Urinary bladder (tissue), 4 donors: ENCODE measurements at places on chromosomes 12 and 14. TPM values are rescaled to one million over a fixed set of nuclear protein-coding genes. Genes with fewer than 3 reads are reported as not detected.

- no peak for DNase-seq
These were observed 30.4 kb downstream of the HEATR5A start for GRCh38 chr14:31389946-31390345.

- no peak for DNase-seq
These were observed 27.4 kb upstream of the FBXO34 start for GRCh38 chr14:55243813-55244212.

Gene ANKRD52
- total RNA-seq, result 10.2 TPM

DNA sequence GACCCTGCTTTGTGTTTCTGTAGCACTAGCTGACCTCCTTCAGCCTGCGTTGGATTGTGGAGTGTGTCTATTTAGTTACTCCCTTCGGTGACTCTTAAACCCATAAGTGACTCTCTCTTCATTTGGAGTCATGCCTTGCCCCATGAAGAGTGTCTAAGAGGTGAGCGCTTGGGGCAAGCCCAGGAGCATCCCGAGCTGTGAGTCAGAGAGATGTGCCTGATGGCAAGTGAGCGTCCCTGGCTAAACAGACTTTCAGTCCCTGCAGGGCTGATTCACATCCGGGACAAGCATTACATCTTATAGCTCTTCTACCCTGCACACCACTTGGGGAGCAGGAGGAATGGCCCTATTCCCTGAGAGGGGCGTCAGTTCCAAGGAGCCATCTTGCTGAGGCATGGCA, 24.3 kb upstream of the ATF1 start:
- no peak for DNase-seq

GRCh38 chr14:53209370-53209769, 56.2 kb upstream of the DDHD1 start:
- no peak for DNase-seq

DNA sequence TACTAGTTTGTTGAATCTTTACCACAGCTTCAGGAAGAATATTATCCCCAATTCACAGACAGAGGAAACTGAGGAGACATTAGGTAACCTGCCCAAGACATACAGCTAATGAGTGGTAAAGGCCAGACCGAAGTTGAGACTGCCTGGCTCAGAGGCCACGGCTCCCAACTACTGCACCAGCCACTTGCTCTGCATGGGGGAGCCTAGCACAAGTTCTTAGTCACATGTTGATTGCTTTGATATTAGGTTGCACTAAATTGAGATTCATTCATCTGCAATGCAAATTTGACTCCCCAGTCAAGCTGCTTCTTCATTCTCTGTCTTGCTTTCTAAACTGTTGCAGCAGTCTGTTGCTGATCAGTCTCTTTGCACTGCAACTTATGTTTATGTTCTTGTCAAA, 25.9 kb upstream of the POLR3B start:
- no peak for DNase-seq

- no peak for DNase-seq
These were observed 863.3 kb downstream of the BCL11B start for GRCh38 chr14:98408713-98409112.

DNA sequence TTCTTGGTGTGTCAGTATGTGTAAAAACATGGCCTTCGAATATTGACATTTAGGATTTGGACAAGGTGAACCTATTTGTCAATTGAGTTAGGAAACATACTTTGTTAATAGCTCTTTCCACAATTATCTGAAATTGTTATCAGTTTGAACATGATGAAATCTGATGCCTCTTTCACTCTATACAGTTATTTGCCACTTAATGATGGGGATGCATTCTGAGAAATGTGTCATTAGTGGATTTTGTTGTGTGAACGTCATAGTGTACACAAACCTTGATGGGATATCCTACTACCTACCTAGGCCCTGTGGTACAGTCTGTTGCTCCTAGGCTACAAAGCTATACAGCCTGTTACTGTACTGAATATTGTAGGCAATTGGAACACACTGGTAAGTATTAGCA, 4.8 kb downstream of the TULP3 start:
- DNase-seq, result no peak

Gene TGFB3
- total RNA-seq, result 90.7 TPM

GRCh38 chr12:102776041-102776440, 141.0 kb downstream of the PAH start:
- DNase-seq, result no peak

DNA sequence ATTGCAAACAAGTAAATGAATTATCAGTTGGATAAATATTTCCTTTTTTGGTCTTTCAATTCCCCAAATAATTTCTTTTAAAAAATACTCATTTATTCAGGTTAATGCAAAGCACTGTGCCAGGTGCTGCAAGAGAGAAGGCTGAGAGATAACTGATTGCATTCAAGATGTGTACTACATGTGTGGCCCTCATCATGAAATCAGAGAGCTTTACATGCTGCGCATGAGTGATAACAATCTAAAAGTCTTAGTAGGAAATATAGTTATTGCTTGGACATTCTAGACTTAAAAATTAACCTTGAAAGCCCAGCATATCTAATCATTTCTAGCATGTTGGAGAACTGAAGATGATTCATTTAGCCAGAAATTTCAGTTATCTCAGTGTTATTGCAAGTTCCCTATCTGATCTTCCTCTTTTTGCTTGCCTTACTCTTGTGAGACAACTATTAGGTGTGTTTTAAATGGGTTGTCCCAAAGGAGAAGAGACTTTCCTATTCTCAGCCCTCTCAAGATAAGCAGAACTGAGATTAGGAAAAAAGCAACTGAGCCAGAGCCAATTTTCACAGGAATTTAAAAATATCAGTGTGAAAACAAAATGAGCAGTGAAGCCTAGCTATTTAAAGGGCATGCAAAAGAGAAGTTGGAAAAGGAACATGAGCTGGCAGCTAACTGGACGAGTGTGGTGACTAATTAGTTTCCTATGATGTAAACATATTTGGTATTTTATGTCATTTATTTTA, 60.9 kb downstream of the PLEKHA5 start:
- DNase-seq, result no peak

- no peak for DNase-seq
These were observed 70.3 kb upstream of the NR2C1 start for GRCh38 chr12:95143621-95144205.

DNA sequence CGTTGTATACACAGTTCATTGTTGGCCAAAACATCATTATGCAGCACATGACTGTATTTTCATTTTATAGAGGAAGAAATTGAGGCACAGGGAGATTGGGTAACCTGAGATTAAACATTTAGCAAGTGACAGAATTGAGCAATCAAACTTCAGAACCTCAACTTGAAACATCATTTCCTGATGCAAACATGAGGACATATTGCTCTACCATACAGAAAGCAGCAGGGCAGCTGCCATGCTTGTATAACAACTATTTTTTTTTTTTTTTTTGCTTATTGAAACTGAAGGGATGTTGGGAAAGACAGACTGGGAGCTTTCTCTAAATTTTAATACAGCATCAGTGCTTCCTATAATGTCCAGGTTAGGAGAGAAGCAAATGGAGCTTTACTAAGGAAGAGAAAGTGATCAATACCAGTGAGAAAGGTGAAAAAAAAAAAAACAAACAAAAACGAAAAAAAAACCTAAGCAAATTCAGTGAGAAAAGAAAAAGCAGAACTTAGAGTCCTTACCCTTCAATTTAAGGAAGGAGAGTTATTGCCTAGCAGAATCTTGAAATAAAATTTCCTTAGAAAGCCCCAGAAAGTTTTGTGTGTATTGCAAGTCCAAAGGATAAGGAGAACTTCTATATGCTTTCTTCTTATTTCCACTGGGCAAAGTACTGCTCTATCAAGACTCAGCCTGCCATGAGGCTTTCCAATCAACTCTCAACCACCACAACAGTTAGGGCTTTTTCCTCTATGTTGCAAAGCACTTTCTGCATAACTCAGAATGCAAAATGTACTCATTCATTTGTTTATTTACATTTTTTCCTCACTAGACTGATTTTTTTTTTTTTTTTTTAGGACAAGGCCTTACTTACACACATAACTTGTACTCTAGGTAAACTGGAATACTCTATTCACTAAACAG, 21.6 kb downstream of the BTG1 start:
- DNase-seq, result no peak

Gene SGPP1
- 40.1 TPM for total RNA-seq

DNA sequence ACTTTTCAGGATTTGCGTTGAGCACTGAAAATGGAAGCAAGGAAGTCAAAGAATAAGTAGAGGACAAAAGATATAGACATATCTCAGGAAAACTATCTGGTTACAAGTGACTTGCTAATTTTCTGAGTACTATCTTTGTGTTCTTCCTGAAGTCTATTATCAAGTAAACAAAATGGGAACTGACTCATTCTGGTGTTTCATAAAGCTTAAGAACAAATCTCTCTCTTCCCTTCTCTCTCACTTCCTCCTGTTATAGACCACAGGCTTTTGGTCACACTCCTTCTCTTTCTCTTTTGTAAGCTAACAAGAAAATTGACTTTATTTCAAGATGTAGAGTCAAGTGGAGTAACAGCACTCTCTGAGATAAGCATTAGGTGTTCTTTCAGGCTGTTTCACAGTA, 406.6 kb upstream of the SYT1 start:
- DNase-seq, result no peak

Gene CHD8
- 65.3 TPM for total RNA-seq

Gene ABCC9
- 75.2 TPM for total RNA-seq

DNA sequence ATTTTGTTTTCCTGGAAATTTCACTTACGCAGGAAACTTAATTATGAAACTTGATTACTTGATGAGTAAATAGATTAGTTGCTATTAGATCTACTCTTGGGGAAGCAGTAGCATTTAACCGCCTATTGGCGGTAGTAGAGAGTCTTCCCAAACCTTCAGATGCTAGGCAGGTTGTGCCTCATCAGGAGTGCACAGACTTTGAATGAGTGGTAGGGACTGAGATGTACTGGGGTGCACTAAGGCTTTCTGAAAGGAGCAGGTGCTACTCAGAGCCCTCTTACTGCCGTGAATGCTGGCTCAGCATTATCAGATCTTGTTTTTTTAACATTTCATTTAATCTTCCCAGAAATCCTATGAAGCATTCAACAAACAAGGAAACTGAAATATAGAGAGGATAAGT, 7.7 kb downstream of the GATC start:
- no peak for DNase-seq

GRCh38 chr12:122842505-122843405, 7.5 kb downstream of the HIP1R start:
- no peak for DNase-seq

Gene NTN4
- total RNA-seq, result 12.8 TPM

- no peak for DNase-seq
These were observed 11.9 kb downstream of the TMTC3 start for GRCh38 chr12:88153959-88154358.

Gene KERA
- total RNA-seq, result 1.1 TPM

GRCh38 chr12:76341436-76342030, 6.7 kb downstream of the BBS10 start:
- DNase-seq, result no peak

- DNase-seq, result no peak
These were observed 19.0 kb upstream of the FOXN3 start for GRCh38 chr14:89435892-89436656.

DNA sequence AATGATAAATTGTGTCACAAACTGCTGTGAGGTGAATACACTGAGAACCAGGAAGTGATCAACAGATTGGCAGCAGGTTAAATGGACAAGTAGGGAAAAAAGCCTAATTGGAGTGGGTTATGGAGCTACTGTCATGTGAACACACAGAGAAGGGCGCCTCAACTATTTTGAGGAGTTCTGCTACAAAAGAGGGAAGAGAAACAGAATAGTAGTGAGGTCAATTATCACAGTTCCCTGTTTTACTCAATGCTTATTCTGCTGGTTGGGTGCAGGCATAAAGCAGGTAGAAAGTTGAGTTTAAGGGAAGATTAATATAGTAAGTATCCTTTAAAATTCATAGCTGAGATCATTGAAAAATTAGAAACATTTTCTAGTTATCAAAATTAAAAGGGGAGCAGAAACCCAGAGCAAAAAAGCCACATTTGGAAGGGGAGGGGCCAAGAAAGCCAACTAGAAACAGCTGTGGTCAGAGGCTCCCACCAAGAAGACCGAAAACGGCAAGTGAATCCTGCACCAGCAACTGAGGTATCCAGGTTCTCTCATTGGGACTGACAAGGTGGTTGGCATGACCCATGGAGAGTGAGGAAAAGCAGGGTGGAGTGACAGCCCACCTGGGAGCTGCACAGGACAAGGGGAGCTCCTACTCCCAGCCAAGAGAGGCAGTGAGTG, 105.7 kb downstream of the ZC3H14 start:
- DNase-seq, result no peak

Gene OGFOD2
- total RNA-seq, result 6.5 TPM

Gene CD4
- 11.5 TPM for total RNA-seq

- DNase-seq, result no peak
These were observed 86.5 kb upstream of the CEP83 start for GRCh38 chr12:94545935-94546771.

Gene AQP2
- total RNA-seq, result not detected

- no peak for DNase-seq
These were observed 2.3 kb downstream of the LTBP2 start for GRCh38 chr14:74609721-74610120.

Gene LRIG3
- 139 TPM for total RNA-seq

DNA sequence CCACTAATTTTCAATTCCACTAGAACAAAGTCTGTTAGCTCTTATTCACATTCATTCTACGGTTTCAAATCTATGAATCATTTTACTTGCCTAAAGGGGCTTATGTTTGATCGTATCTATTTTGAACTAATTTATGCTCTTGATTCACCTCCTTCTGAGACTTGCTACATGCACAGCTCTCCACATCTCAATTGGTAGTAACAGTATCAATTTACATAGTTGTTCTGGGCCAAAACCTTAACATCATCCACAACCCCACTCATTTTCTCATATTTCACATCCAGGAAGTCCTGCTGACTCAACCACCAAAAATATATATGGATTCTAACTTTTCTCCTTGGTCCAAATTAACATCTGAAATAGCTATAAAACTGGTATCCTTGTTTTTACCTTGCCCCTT, 208.6 kb downstream of the RASSF9 start:
- DNase-seq, result no peak

Gene FLVCR2
- total RNA-seq, result 4.9 TPM

Gene TSHR
- 1.1 TPM for total RNA-seq

- no peak for DNase-seq
These were observed 870 bp downstream of the BMAL2 start for GRCh38 chr12:27333403-27334009.

GRCh38 chr14:105275267-105275946, 25.4 kb downstream of the BRF1 start:
- DNase-seq, result no peak

GRCh38 chr14:44970907-44971306, 8.9 kb downstream of the TOGARAM1 start:
- no peak for DNase-seq

DNA sequence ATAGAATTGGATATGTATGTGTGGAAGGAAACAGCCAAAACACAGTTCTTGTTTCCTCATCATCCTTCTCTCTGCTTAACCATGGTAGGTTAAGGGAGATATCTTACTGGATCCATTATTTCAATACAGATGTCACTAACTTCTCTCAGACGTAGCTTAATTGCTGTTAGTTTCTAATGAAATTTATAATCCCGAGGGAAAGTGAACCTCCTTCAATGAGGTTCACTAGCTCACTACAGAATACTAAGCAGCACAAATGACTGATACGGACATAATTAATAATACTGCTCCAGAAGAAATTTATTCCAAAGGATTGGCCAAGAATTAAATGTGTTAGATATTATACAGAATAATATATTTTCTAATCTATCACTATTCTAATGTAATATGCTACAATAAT, 28.6 kb upstream of the PTPRO start:
- no peak for DNase-seq

Gene ATF7
- 24.1 TPM for total RNA-seq
